NCI-H2171 treated with DMSO at 0.1 percent for 48 hours (cell line): ENCODE measurements at places on chromosomes 3 and 15.

GRCh38 chr15:67300266-67301025 is 45.9 kb downstream of the IQCH start:
- DNase-seq: no peak

- no peak for DNase-seq
Measured at GRCh38 chr3:134965865-134966481, 170.9 kb downstream of the EPHB1 start.

DNA sequence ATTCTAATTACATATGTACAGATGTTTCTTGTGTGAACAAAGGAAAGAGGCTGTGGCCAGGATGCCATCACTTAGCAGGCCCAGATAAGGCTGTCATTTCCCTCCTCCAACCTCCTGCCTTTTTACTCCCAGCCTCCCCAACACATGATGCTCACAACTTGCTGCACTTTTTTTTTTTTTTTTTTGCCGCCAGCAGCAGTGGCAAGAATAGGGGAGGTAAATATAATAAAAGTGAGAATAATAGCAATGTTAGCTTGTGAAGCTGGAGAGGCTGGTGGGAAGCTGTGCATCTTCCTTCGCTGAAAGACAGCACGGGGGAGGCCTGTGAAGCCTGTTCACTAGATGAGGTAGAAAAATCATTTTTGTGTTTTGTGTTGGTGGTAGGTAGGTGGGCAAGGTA is 42.5 kb upstream of the MYO5C start:
- DNase-seq: no peak

GRCh38 chr3:106717178-106717780 is 660.0 kb upstream of the CCDC54 start:
- DNase-seq: no peak

- DNase-seq: no peak
Measured at GRCh38 chr3:113250566-113250965, 39.2 kb downstream of the BOC start.

DNA sequence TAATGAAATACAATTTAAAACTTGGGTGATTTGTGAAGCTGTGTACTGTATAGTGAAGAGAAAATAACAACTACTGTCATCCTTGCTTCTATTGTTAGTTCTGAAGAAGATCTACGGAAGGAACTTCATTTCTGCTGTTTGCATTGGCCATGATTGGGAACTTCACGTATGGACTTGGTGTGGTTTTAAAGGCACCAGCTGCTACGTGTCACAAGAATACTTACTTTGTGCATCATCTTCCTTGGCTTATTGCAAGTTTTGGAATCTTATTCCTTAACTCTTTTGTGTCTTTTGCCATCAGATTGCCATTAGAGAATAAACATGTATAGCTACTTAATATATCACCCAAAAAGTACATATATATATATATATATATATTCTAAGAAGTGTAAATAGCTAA is 75.0 kb upstream of the VEPH1 start:
- DNase-seq: no peak

DNA sequence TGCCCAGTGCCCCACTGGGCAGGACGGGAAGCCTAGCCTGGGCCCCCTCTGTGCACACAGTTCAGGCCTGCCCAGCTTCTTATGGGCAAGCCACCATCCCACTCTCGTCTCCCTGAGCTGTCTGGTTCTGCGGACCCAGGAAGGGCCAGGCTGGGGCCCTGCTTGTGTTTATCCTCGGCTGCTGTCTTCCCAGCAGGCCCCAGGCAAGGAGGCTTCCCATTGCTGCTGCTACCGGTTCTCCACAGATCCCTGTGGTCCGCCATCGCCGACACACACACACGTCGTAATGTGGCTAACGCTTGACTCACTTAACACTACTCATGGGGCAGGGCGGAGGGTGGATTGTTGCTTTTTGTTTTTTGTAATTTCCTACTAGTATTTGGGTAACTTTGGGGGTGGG is 52.4 kb upstream of the SLC6A1 start:
- no peak for DNase-seq

DNA sequence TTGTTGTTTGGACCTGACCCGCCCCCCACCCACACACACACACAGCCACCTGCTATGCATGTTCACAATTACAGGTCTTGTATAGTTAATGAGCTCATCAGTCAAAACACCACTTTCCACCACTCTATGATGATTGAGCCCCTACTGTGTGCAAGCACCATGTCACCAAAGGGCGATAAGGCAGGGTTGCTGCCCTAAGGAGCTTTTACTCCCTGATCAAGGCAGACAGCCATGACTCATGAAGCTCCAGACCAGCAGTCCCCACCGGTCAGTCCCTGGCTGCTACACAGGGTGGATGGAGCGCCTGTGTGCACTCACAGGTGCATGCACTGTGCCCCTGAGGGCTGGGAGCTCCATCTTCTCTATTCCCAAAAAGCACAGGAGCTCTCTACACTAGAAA is 270.6 kb downstream of the CLSTN2 start:
- no peak for DNase-seq
